ENCODE measurements at places on chromosomes 4 and X.
A peak's percentile ranks its signal among the peaks of the same experiment; 100 is the strongest.

- DNase-seq, result no peak
Observed at GRCh38 chrX:54560411-54560810, 30.4 kb downstream of the GNL3L start.

- no peak for DNase-seq
Observed at GRCh38 chr4:94363136-94363655, 20.6 kb upstream of the HPGDS start.

GRCh38 chr4:244471-244870 lies 60.8 kb downstream of the ZNF732 start:
- DNase-seq, result peak; percentile 50

GRCh38 chr4:17502756-17503155 lies 9.1 kb downstream of the QDPR start:
- no peak for DNase-seq

GRCh38 chr4:150827226-150827625 lies 187.9 kb downstream of the LRBA start:
- DNase-seq, result no peak

GRCh38 chr4:107380836-107381438 lies 339.1 kb downstream of the PAPSS1 start:
- DNase-seq, result no peak

- DNase-seq, result no peak
Observed at GRCh38 chr4:87680271-87680670, 30.2 kb downstream of the DMP1 start.

- DNase-seq, result no peak
Observed at GRCh38 chr4:140930011-140930410, 173.8 kb upstream of the TBC1D9 start.

DNA sequence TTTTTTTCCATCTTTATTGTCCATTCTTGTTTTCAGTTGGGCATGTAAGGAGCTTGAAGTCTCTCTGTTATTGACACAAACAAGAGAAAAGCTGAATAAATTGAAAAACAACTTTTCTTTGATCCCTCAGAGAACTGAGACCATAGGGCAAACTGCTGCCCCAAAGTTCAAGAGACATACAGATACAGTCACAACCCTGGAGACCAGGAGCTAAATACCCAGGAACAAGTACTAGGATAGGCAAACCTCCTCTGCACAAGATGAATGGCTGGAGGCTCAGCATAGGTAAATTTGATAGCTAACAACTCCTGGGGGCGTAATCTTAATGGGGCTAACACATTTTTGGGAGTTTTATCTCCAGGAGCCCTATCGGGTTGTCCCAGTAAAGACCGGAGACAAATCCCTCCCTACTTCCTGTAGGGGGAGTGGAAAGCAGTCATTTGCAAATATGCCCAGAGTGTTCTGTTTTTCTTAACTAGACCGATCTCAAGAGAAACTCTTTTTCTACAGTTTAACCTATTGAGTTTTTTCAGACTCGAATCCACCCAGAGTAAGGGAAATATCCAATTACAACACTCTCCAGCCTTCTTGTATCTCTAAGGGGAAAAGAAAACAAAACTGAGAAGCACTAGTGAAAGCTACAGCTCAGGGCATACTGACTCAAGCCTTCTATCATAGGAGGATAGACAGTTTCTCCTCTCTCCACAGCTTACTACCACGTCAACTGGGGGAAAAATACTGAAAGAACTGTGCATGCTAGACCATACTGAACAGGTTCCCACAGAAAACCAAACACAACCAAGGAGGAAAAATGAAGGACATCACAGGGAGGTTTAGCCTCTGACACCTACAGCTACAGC lies 23.1 kb downstream of the MAGEA8 start:
- no peak for DNase-seq

DNA sequence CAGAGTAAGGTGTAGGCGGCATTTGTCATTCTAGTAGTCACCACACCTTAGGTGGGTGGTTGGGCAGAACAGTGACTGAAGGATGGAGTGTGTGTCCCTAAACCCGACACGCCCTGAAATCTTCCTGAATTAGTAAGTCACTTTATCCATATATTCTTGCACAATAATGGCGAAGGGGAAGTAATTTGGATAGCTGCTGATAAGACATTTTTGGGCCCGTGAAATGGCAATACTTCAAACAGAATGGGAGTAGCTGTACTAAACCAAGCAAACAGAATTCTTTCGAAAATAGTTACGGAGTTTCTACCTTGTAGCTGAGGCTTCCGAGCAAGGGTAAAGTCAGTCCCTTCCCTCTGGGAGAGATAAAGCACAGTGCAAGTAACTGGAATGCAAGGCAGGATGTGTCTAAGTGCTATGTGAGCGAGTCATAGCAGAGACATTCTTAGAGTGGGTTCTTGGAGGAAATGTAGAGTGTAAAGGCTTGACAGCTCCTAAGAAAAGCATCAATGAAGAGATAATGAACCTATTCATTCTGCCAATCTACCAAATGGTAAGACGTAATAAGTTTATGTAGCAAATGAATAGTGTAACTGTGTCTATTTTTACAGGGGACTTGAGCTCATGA lies 72.8 kb downstream of the CLCN5 start:
- no peak for DNase-seq

GRCh38 chr4:154454710-154455109 lies 36.9 kb downstream of the DCHS2 start:
- no peak for DNase-seq

- DNase-seq, result no peak
Observed at GRCh38 chr4:42483426-42484379, 86.4 kb downstream of the SHISA3 start.

DNA sequence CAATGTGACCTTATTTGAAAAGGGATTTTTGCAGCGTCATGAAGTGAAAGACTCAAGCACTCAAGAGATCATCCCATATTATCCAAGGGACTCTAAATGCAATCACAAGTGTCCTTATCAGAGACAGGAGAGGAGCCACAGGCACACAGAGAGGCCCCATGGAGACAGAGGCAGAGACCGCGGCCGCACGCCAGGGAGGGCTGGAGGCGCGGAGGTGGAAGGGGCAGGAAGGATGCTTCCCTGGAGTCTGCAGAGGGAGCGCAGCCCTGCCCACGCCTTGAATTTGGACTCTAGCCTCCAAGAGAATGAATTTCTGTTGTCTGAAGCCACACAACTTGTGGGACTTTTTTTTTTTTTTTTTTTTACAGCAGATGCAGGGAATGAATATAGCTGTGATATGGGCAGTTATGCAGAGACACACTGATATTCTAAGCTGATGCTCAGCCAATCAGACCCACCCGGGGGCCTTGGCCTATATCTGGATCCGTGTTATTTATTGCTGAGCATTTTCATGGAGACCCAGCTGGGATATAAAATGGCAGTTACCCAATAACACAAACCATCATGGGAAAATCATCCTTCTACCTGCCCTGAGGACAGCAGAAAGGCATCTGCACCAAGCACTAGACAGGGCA lies 244.8 kb upstream of the PSAPL1 start:
- DNase-seq, result no peak

DNA sequence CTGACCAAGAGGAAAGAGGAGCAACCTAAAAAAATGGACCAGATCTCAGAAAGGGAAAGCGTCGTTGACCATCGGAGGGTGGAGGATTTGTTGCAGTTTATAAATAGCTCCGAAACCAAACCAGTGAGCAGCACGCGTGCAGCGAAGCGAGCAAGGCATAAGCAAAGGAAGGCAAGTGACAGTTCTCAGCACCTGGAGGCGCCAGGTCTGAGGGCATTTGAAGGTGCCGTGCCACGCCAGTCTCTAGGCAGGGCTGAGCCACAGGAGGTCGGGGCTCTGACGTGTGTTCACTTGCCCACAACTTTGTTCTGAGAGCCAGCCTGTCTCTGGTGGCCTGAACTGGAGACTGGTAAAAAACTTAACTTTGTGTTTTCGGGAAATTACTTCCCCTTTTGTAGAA lies 59.7 kb downstream of the TNIP2 start:
- no peak for DNase-seq

GRCh38 chrX:46561824-46562657 lies 11.5 kb upstream of the CHST7 start:
- no peak for DNase-seq

DNA sequence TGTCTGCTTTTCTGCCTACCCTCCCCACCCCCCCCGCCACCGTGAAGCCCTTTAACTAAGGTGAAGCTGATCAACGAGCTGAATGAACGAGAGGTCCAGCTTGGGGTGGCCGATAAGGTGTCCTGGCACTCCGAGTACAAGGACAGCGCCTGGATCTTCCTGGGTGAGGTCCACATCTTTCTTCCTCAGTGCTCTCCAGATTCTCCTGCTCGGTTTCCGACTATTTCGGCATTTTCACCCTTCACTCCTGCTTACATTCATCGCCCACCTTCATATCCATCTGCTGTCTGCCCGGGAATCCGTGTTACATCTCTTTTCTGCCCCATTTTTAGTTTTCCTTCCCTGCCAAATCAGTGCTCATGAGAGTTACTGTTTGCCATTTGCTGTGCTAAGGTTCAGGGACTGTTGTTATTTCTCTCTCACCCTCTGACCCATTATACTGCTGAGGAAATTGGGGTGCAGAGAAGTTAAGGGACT lies 459 bp downstream of the RBMX2 start:
- no peak for DNase-seq

DNA sequence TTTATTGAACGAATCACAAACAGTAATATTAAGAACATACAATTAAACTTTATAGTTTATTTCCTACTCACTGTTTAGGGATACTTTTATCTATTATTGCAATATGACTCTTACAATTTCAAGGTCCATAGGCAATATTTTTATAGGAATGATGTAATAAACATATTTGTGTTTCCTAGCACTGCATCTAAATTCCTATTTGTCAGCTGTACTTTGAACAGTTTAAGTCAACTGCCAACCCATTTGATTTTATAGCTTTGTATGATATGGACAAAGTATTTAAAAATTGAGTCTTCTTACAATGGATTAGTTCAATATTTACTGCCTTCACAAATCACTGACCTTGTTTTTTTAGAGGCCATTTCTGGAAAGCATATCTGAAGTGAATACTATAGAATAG lies 199.3 kb downstream of the PCDH7 start:
- DNase-seq, result no peak

DNA sequence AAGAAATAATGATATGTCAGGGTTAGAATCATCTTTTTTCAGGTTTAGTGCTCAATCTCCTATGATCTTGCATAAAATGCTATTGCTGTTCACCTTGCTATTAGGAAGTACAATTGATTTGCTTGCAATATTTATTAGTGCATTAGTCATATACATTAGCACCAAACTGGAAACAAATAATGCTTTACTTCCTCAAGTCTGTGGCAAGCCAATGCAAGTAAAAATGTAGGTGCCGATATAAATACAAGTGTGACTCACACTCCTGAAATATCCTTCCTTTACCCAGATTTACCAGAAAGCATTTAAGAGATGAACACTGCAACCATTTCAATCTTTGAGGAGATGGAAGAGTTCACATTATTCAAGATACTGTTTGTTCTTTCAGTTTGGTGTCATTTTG lies 1487.7 kb upstream of the ADGRL3 start:
- no peak for DNase-seq

GRCh38 chr4:125489952-125490690 lies 175.4 kb downstream of the FAT4 start:
- no peak for DNase-seq

GRCh38 chrX:16039363-16039762 lies 84.0 kb upstream of the GRPR start:
- DNase-seq, result no peak

- no peak for DNase-seq
Observed at GRCh38 chrX:68942104-68942503, 113.3 kb downstream of the EFNB1 start.

DNA sequence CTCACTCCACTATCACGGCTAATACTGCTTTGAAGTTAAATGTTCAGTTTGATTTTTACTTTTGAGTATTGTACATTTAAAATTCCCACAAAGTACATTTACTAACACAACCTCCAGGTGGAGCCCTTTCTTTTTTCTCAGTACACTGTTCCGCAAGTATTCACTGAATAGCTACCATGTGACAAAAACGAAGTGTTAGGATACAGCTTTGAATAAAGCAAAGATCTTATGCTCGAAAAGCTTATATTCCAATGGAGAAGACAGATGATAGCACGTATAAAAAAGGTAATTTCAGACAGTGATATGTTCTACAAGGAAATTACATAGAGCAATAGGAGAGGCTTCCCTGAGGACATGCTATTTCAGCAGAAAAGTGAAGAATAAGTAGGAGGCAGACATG lies 60.7 kb upstream of the ABCG2 start:
- DNase-seq, result no peak

GRCh38 chrX:115493015-115493414 lies 68.0 kb upstream of the PLS3 start:
- DNase-seq, result no peak

DNA sequence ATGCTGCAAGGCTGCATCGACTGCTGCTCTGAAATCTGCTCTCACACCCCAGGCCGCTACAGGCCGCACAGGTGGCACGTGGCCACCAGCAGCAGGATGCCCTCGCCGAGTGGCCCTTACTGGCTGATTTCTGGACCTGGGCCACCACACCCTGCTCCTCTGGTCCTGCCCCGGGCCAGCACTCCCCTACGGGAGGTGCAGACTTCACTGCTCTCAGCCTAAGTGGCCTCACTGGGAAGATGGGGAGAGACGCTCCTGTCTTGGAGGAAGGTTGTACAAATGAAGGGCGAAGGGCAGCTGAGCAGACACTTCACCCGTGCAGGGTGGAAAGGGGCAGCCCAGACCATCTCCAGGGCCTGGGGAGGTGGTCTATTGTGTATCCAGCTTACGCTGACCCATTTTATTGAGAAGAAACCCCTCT lies 72.5 kb downstream of the ACOX3 start:
- no peak for DNase-seq

- no peak for DNase-seq
Observed at GRCh38 chrX:149630681-149631233, 835 bp downstream of the TMEM185A start.

DNA sequence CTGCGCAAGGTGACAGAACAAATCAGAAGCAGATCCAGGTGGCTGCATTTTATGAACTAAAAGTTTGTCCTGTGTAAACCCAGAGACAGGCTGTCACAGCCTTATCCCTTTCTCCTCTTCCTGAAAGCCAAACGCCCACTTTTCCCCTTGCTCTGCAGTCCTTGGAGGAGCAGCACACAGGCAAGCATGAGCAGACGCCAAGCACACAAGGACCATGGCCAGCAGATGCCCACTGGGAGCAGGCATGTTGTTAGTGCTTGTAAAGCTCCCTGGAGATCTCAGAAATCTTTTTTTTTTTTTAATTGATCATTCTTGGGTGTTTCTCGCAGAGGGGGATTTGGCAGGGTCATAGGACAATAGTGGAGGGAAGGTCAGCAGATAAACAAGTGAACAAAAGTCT lies 11.5 kb upstream of the HOPX start:
- DNase-seq, result no peak

DNA sequence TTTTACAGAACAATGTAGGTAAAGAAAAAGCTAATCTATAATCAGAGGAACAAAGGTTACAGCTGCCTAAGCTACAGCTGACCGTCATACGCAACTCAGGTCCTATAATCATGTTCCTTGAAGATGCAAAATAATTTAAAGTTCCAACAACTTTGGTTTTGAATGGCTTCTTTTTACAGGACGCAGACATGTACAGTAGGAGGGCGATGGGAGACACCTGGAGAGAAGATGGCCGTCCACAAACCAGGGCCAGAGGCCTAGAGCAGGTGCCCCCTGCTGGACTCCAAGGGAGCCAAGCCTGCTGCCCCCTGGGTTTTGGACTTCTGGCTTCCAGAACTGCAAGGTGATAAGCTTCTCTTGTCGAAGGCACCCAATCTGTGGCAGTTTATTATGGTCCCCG lies 10.6 kb downstream of the HGFAC start:
- no peak for DNase-seq
